ENCODE measurements at places on chromosomes 16 and 17.
A peak's percentile ranks its signal among the peaks of the same experiment; 100 is the strongest.

- no peak for DNase-seq
Measured at GRCh38 chr16:75329943-75330342, 78.5 kb upstream of the BCAR1 start.

DNA sequence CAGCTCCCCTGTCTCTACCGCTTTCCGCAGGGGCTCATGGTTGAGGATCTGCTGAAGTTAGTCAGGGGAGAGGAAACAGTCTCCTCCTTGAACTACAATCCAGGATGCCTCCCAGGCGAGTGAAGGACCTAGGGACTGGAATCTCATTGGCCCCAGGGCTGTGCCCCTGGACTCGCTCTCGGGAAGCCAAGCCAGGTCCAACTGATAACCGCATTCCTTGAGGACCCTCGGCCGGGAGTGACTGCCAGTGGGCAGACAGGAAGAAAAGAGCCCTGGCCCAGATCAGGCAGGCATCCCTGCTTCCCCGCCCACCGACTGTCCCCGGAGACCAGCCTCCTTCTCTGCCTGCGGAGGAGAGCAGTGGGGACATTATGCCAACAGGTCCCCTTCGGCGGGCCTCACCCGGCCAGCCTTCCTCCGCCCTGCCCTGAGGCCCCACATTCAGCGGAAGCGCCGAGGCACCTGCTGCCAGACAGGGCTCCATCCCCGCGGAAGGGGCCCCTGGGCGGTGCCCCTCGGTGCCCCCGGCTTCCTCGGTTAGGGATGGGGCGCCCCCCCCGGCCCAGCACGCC lies 776 bp downstream of the LRRC75A start:
- peak; percentile 49 for DNase-seq

DNA sequence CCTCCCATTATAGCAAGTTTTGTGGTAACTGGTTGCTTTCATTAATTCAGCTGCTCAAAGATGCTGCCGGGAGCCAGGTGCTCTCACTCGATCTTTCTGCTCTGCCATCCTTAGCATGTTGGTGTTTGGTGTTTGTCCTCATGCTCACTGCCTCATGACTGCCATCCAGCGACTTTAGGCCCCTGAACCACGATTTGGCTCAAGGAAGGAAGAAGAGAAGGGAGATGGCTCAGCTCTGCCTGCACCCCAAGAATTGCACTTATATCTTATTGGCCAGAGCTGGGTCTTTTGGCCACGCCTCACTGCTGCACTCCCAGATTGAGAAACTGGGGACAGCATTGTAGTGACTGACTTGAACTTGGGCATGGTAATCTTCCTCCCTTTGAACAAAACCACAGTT lies 52.7 kb downstream of the ARSG start:
- DNase-seq = no peak

DNA sequence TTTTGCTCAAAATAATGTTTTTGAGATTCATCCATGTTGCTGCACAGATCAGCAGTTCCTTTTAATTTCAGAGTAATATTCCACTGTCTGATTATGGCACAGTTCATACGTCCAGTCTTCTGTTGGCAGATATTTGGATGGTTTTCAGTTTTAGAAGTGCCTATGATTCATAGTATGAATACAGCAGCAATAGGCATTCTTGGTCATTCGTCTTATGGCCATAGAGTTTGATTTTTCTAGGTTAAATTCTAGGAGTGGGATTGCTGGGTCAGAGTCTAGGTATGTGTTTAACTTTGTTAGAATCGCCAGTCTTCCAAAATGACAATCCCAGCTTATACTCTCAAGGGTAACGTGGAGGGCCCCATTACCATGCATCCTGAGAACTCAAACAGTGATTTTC lies 11.5 kb upstream of the IL34 start:
- no peak for DNase-seq

- DNase-seq = no peak
Measured at GRCh38 chr16:48121276-48121675, 34.5 kb downstream of the ABCC12 start.

DNA sequence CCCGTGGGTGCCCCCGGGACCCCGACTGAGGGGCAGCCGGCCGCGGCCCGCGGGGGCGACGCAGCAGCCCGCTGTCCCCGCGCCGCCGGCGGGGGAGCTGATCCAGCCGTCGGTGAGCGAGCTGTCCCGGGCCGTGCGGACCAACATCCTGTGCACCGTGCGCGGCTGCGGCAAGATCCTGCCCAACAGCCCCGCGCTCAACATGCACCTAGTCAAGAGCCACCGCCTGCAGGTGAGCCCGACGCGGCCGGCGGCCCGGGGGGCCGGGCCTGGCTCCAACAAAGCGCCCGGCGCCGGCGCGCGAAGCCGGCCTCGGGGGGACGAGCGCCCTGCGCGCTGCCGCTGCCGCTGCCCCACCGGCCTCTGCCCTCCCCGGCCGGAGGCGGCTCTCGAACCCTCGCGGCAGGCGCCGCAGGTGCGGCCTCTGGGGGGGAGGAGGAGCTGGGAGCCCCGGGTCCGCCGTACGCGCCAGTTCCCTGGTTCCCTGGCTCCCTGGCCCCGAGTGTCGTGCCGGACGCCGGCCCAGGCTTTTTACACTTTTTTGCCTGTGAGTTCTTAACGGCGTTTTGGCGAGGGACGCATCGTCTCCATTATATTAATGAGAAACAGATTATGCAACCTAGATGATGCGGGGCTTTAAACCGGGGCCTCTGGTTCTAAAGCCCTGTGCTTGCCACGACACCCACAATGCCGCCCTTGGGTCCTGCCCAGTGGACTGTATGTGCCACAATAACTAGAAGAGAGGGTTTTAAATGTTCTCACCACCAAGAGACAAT lies 521 bp downstream of the ATMIN start:
- peak; percentile 77 for DNase-seq

DNA sequence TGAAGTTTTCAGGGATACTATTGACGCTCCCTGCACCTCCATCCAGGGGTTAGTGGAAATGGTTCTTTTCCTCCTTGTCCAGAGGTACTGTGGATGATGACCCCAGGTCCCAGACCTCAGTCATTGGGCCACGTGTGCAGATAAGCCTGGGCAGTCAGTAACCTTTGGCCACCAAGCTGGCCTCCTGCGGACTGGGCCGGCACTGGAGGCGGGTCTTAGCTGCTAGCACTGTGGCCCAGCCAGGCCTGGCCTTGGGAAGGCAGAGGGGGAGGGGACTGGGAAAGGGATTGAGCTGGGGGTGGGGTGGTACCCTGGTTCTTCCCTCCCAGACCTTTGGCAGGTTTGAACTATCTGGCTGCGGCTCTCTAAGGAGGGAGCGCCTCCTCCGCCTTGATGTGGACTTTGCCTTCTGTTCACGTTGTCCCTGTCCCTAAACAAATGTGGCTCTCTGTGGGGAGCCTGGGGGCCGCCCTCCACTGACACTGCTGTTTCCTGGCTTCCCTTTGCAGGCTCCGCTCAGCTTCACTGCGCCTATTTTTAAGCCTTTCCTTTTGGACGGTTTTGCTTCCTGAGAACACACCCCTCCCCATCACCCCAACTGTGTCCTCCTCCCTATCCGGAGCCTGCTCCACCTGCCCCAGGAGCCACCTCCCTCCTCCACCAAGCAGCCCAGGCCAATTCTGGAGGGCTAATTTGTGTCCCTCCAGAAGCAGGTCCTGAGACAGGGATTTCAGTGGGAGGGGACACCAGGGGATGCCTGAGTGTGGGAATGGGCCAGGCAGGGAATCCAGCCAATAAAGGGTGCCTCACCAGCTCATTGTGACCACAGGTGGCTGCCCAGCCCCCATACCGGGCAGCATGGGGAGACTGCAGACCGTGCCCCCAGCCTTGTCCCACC lies 251.9 kb downstream of the SEC14L1 start:
- no peak for DNase-seq

DNA sequence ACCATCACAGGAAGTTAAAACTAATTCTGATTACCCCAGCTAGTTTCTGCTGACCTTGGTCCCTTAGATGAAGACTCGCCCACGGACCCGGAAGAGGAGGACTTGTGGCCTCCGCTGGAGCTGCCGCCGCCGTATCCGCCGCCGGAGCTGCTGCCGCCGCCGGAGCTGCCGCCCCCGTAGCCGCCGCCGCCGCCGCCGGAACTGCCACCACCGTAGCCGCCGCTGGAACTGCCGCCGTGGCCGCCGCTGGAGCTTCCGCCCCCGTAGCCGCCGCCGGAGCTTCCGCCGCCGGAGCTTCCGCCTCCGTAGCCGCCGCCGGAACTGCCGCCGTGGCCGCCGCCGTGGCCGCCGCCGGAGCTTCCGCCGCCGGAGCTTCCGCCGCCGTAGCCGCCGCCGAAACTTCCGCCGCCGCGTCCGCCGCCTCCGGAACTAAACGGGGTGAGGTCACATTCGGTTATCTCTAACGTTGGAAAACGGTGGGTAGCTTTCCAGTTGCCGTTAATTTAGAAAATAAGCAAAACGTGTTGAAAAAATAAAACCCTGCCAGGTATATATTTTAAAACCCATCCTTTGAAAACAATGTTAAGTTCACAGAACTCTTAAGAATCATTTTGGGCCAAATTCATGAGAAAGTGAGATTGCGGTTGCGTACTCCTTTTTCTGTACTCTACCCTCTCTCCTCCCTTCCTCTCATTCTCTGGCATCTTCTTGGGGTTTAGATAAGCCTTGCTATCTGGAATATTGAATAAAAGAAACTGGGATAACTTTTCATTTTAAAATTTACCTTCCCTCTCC lies 3.5 kb downstream of the KRT10 start:
- DNase-seq = peak; percentile 90

DNA sequence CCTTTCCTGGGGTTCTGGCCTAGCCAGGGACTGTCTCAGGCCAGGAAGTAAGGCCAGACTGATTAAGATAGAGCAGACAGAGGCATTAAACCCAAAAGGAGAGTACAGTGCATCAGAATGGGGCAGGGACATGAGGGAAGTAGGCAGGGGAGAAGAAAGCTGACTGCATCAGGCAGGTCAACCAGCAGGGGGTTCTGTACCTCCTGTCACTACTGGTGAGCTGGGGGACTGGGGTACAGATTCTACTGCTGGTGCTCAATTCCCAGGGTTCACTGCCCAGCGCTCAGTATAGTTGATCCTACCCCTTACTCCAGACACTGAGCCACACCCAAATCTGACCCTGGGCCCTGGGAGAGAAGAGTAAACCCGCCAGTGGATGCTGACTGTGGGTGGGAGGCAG lies 12.9 kb upstream of the MTMR4 start:
- no peak for DNase-seq

DNA sequence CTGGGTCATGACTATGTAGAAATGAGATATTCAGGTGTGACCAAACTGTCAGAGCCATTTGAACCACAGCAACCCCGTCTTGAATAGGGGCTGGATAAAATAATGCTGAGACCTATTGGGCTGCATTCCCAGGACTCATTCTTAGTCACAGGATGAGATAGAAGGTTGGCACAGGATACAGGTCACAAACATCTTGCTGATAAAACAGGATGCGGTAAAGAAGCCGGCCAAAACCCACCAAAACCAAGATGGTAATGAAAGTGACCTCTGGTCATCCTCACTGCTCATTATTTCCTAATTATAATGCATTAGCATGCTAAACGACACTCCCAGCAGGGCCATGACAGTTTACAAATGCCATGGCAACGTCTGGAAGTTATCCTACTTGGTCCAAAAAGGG lies 545.5 kb downstream of the TMEM114 start:
- DNase-seq = no peak

GRCh38 chr16:81647527-81647926 lies 131.6 kb upstream of the PLCG2 start:
- no peak for DNase-seq

GRCh38 chr17:64689106-64689505 lies 27.0 kb upstream of the SMURF2 start:
- no peak for DNase-seq

GRCh38 chr16:51697454-51697853 lies 546.4 kb upstream of the SALL1 start:
- DNase-seq = no peak

GRCh38 chr16:10090816-10091215 lies 91.4 kb downstream of the GRIN2A start:
- DNase-seq = no peak

DNA sequence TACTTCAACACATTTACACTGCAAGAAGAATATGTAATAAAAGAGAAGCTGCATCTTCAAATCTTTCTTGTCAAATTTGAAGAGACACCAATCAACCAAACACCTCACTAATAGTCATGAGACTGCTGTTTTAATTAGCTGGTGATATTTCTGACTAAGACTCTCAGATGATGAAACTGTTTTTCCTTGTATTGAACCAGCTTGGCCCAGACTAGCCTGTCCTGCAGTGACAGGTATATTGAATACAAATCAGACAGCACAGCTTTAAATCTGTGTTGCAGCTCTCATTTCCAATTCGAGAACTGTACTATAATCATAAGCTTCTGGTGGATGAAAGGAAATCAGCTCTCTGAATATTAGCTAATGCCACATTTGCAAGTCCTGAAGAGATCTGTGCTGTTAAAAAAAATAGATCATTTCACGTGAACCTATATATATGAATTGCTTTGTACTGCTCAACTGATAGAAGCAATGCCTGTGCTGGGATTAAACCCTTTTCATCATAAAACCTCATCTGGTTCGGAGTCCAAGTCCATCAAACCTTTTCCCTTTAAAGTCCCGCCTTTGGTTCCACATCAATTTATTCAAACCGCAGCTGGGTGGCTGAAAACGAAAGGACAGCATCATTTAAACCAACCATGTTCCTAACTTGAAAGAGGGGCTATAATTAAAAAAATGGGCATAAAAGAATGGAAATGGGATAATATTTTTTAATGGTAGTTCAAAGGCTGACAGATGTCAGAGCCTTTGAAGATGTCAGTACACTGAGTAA lies 306.2 kb downstream of the CEP112 start:
- DNase-seq = no peak

DNA sequence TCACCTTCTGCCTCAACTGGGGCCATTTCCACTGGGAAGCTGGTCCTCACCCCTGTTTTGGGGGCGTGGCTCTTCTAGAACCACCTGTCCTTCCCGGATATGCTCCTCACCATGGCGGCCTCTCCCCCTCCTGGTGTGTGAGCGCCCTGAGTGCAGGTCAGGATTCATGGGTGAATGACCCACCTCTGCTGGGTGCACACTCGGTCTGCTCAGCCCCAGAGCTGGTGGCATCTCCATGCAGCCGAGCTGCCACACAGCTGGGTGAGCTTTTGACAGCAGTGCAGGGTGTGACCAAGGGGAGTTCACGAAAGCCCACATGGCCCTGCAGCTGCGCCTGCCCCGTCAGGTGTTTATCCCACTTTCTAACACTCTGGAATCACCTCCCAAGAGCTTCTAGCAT lies 27.3 kb downstream of the GRIN2C start:
- no peak for DNase-seq

DNA sequence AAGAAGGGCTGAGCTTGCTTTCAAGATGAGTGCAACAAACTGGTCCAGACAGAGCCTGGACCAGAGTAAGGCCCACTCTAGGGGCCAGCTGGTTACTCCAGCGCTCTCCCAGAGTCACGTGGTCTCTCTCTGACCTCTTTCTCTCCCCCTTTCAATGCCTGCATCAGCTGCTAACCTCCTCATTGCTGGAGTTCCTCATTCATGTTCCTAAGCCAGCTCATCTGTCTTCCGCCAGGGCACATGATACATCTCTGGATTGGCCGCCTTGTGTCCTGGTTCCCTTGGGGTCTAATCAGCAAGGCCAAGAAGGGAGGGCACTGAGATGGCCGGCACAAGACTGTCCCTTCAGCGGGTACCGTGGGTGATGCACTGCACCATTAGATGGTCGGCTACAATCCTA lies 26.9 kb upstream of the ZFP90 start:
- no peak for DNase-seq

Data from erythroblast (primary cell).